ENCODE measurements at places on chromosomes 5 and 9.

- DNase-seq: no peak
These were observed 15.6 kb upstream of the CKS2 start for GRCh38 chr9:89295400-89295799.

GRCh38 chr9:69036799-69037198 lies 1.2 kb downstream of the FXN start:
- no peak for DNase-seq

- no peak for DNase-seq
These were observed 79.6 kb upstream of the RNU6ATAC start for GRCh38 chr9:134243778-134244467.

- no peak for DNase-seq
These were observed 720 bp downstream of the NOTCH1 start for GRCh38 chr9:136544964-136545691.

- no peak for DNase-seq
These were observed 12.0 kb downstream of the URM1 start for GRCh38 chr9:128383007-128383753.

- DNase-seq: no peak
These were observed 134.8 kb upstream of the LARP1 start for GRCh38 chr5:154620411-154620810.

GRCh38 chr9:76796296-76796695 lies 32.1 kb downstream of the PCA3 start:
- no peak for DNase-seq

- no peak for DNase-seq
These were observed 68.0 kb downstream of the CACNA1B start for GRCh38 chr9:137945581-137945980.

- DNase-seq: no peak
These were observed 29.6 kb downstream of the PSMB7 start for GRCh38 chr9:124385623-124386022.

DNA sequence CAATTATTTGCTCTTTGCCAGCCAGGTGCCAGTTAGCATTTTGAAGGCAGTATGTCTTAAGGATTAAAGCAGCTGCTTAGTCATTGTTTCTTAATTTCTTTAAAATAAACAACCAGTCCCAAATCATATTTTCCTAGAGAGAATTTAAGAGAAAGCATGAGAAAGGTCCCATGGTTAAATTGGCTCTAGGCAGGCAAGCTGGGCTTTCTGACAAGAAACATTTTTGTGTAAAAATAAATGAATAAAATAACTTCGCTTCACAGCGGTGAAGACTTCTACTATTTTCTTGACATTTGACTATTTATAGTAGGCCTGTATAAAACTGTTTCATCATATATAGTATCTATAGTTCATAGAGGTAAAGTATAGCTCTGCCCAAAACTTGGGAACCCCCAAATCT lies 617.7 kb upstream of the C9orf72 start:
- no peak for DNase-seq

DNA sequence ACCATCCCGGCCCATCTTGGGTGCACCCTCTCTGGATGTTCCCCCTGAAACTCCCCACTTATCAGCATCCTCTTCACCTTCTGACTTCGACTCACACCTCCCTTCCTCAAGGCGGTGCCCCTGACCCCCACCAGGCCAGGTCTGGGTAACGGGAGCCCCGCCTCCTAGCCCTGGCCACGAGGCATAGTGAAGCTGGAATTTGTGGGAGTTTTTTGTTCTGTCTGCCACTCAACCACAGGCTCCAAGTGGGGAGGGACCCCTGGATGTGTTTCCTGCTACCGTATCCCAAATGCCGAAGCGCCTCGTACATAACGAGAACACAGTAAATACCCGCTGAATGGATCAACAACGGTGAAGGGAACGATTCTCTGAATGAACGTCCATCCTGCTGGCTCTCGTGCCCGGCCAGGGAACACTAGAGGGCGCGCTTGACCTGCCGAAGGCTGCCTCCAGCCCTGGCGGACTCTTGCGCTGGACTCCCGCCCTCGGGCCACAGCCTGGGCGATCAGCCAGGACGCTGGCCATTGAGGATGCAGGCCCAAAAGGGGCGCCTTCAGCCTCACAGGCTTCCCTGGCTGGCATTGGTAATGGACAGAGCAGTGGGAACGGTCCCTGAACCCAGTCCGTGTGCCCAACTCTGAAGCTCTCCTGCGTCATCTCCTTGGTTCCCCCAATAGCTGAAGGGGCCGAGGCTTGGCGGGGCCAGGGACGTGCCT lies 47.3 kb upstream of the PHYKPL start:
- peak; percentile 79 for DNase-seq

DNA sequence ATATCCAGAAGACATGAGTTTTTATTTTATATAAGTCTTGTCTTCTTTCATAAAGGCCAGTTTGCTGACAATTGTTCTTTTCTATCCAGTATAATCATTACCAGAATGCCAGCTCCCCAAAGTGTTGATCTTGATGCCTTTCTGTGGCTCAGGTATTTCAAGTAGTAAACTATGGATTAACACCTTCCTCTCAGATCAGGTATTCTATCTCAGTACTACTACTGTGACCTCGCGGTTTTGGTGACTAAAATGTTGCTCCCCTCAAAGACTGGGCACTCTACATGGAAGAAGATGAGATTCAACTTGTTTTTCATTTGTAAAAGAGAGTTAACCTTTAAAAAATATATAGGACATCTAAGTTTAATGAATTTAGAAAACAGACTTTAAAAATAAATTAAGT lies 58.1 kb downstream of the GNG10 start:
- DNase-seq: no peak

GRCh38 chr9:112006361-112007020 lies 109.9 kb downstream of the UGCG start:
- DNase-seq: no peak

DNA sequence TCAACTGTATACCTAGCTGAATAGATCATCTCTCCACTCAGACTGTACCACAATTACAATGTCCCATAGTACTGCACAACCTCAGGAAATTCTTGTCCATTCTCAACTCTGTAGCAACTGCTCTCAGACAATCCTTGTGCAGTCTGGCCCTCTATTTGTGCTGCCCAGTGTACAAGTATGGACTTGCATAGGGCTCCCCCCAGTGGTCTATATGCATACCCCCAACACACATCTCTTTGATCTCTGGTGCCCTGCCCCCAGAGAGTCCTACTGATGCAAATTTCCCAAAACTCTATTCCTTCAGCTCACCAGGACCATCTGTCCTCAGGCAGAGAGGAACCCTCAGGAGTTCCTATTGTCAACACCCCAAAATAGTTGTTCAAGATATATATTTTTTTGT lies 205.3 kb downstream of the SLCO4C1 start:
- DNase-seq: no peak

DNA sequence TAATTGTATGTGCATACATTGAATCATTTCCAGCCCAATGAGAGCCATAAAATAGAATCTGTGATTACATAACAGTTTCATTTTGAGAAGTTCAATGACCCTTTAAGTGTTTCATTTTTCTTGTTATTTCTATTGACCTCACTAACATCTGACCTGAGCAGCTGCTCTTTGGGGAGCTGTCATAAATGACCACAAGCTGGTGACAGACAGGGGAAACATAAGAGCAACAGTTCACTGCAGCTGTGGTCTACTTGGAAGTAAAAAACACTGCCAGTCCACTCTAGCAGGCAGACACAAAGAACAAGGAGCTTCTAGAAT lies 265.4 kb downstream of the DTWD2 start:
- no peak for DNase-seq
